Heart left ventricle (tissue), 16 donors: ENCODE measurements at places on chromosomes 13 and 19. TPM values are rescaled to one million over a fixed set of nuclear protein-coding genes. Genes with fewer than 3 reads are reported as not detected.

SPTBN4 gene
- polyA plus RNA-seq: 2.3 TPM

CABP5 gene
- not detected for polyA plus RNA-seq

CRX gene
- not detected for polyA plus RNA-seq

ZNF254 gene
- 4.1 TPM for polyA plus RNA-seq

LRRC25 gene
- 2.8 TPM for polyA plus RNA-seq

IQCN gene
- 2.8 TPM for polyA plus RNA-seq

PCDH9 gene
- 3.0 TPM for polyA plus RNA-seq

SELENOV gene
- polyA plus RNA-seq: not detected

PEG3 gene
- polyA plus RNA-seq: 4.7 TPM

LILRA2 gene
- 0.71 TPM for polyA plus RNA-seq
